ENCODE measurements at places on chromosomes 4 and X.

DNA sequence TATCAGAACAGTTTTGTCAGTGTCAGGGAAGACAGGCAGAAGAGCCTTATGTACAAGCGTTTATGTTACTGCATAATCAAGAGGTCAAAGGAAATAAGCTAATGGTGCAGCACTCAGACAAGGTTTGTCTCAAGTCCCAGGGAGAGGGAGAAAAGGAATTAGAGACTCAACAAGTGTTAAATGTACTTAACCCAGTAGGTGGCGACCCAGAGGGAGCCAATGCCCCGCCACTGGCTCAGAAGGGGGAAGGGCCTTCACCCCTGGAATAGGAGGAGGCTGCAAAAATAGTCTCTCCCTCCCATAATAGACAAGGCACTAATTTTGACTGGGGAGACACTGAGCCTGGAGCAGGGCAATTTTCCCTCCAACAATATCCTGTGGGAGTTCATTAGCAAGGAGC is 14.1 kb upstream of the PAPSS1 start:
- no peak for DNase-seq

DNA sequence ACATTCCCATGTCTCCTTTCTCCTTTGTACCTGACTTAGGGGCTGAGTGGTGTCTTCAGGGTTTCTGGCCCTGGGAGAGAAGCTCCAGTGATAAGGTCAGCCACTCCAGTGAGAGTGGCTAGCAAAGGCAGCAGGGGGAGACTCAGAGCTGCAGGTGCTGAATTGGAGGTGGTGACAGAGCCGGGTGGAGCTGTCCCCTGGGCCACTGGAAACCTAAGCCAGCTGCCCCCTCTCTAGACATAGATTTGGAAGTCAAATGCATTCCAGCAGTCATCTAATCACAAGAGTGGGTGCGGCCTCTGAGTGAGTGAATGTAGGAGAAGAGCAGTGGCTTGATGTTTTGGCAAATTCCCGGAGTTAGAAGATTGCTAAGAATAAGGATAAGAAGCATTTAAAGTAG is 28.5 kb downstream of the TRIM2 start:
- no peak for DNase-seq

DNA sequence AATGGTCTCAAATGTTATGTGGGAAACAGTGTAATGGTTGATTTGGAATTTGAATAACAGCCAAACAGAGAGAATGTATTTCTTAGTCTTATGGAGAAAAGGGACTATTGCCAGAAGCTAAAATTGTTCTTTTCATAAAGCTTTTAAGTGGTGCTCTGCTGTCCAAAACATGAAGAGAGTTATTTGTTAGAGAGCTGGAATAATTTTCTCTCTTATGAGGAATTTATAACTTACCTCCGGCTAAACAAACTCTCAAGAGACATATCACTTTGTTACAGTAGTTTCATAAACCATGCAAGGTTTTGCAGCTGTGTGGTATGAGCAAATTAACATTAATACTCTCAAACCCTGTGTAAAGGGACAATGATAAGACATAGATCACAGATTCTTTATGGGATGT is 28.6 kb downstream of the SULT1B1 start:
- DNase-seq, result no peak

- DNase-seq, result no peak
These were observed 70.2 kb upstream of the BCOR start for GRCh38 chrX:40167850-40168479.

DNA sequence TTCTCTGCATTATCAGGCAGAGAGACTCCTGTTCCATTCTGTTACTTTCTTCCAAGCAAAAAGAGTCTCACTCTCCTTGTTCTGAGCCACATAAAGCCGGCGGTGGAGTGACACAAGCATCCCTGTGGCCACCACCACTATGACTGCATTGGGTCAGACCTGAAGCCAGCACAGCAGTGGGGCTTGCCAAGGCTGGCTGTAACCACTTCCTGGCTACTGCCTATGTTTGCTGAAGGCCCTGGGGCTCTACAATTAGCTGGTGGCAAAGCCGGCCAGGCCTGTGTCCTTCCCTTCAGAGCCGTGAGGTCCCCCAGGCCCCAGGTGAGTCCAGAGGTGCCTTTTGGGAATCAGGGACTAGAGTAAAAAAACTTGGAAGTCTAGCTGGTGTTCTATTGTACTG is 31.8 kb downstream of the PLAC8 start:
- DNase-seq, result no peak

Measured in brain microvascular endothelial cell (primary cell).